SHP77 treated with DMSO at 0.1 percent for 48 hours (cell line): ENCODE measurements at places on chromosomes 3 and 15.
A peak's percentile ranks its signal among the peaks of the same experiment; 100 is the strongest.

- no peak for DNase-seq
These were observed 31.1 kb upstream of the CCDC174 start for GRCh38 chr3:14620512-14620911.

DNA sequence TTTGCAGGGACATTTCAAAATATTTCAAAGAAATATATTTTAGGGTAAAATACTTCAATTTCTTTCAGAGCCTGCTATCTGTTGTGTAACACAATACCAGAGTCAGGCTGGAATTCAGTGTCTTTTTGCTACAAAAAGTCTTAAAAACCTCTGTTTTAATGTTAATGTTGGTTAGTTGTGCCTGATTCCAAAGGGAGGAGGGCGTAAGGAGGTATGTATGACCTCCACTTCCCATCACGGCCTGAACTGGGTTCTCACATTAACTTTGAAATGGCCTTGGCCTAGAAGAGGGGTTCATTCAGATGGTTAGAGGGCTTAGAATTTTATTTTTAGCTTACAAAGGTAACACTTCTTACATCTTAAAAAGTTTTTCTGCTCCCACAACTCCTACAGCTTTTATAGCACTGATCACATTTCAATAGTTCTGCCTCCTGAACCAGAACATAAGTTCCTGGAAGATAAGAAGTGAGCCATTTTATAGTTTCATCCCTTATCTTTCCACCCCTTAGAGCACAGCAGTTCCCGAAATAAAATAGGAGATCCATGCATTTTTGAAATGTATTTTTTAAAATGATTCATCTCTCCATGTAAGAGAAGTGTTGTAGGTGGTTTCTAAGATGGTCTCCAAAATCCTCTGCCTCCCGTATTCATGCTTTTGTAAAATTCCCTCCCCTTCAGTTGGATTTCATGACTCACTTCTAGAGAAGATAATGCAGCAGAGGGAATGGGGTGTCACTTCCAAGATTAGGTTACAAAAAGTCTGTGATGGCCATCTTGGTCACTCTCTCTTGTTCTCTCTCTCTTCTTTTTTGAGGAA, 543.1 kb upstream of the NECTIN3 start:
- DNase-seq: no peak

DNA sequence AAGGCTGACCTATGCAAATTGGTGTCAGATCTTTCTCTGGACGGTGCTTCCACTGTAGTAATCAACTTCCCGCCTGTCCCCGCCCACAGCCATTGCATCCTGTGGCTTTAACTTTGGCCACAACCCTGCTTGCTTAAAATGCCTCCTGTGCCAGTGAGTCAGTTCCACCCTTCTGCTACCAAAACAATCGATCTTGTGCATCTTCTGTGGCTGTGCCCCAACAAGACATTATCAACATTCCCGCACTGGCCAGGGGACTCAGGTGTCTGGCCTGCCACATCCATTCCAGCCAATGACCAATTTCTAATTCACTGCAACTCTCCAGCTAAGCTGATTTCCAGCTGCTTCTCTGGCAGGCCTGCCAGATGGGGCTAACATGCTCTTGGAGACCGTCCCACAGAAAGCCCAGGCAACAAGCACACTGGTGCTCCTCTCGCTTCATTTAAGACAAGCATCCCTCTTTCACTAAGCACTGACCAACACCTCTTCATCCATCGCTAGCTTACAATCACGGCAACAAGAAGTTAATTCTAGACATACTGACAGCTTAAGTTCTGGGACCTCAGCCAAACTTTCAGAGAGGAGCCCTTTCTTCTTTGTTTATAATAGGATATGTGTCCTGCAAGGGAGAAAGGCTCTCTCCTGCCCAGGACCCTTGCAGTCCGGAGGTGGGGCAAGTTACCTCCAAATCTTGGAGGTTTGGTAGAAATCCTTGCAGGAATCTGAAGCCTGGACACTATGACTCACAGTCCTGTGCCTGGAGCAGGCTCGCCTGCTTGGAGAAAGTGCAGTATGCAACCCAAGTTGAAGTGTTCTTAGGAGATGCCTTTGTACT, 6.7 kb downstream of the CA12 start:
- DNase-seq: no peak

DNA sequence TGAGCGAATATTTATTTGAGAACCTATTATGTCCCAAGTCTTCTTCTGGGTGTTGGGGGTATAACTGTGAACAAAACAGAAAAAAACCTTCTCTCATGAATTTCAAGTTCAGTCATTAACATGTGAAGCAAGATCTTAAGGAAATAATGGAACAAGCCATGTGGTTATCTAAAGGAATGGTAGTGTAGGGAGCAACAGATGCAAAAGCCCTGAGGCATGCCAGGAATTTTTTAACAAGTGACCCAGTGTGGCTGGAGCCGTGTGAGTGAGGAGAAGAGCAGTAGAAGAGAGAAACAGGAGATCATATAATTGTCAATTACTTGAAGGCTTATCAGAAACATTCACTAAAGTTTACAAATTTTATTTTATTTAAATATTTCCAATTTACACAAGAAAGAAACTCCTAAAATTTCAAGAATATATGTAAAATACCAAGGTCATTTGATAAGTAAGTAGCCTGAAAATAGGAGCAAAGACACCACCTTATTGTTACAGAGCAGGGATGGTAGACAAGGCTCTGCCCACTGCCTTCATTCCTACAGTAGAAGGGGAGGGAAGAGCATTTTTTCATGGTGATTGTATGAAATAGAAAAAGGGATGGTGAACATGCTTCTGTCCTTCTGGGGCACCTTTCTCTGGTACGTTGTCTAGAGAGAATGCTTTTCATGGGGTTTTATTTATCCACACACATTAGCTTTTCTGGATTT, 345.1 kb downstream of the PLOD2 start:
- DNase-seq: no peak

GRCh38 chr3:88936831-88937230, 170.6 kb upstream of the EPHA3 start:
- DNase-seq: no peak

DNA sequence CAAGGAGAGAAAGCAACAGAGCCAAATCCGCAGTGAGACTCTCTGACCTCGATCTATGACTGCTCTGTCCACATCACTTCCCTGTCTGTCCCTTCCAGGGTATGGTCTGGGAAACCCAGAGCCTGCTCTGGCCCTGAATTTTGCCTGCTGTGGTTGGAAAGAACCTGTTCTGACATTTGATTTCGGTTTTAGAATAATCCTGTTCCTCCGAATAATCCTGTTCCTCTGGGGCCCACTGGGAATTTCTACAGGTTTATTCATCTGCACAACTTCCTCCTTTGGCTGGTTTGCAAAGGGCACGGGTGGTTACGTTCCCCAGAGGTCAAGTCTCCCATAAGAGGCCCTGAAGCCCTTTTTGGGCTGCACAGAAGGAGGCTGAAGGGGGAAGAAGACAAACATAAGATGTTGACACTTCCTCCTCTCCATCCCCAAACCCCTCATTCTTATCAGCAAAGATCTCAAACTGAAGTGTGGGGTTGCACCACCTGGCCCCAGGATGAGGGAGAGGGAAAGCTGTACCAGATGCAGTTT, 10.6 kb downstream of the LAMP3 start:
- no peak for DNase-seq

DNA sequence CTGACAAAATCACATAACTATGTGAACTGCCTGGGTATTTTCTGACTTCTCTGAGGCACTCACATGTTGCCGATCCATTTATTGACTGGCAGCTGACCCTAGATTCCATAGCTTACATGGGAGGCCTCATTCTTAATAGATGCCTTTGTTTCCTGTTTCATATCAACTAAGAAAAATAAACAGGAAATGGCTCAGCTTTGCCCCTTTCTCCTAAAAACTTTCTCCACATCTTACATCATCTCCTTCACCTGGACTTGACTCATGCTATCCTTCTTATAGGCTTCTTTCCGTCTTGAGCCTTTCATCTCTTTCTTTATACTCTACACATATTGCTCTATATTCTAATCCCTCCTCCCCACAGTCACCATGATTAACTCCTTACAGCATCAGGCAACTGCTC, 38.0 kb downstream of the TXNRD3 start:
- no peak for DNase-seq

DNA sequence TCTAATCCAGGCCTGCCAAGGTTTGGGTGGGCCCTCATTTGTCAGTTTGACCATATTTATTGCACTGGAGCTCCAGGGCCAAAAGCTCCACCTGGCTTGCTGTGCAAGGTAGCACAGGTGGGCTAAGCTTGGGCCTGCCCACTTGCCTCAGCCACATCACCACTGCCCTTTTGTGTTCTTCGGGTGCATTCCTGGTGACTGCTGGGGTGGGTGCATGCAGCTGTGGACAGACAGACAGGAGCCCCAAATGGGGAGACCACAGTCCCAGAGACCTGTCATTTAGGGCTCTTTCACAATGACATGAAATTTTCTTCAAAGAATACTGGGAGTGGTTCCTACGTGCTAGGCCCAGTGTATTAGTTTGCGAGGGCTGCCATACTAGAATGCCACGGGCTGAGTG, 2.7 kb downstream of the MESP2 start:
- no peak for DNase-seq

GRCh38 chr3:11204697-11205348, 50.5 kb downstream of the HRH1 start:
- DNase-seq: no peak

DNA sequence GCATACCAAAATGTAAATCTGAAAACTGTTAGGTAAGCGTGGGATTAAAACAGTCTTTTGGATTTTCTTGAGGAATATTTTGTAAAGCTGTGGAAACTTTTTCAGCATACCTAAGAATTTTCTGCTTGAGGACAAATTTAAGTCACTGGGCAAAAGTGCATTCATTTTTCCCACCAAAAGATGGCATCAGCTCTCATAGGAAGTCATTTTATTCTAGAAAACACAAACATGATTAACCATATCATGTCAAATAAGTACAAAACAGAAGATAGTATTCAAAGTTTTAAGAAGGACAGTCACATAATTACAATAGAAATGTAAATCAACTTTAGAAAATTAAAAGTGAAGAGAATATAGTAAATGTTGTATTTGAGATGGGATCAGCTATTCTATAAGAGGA, 63.5 kb downstream of the SLC49A4 start:
- DNase-seq: no peak

DNA sequence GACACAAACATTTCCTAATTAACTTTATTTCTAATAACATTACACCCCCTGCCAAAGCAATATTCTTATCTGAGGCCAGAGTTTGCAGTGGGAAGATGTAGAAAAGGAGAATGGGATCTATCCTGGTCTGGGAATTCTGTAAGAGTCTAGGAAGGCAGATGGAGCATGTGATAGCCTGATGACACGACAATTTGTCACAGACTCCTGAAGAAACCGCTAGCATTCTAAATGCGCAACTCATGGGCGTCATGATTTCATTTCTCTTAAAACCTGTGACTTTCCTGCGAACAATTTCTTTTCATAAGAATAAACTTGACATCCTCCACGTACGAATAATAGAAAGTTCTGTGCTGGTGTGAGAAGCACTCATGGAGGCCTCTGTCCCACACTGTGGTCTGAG, 72.9 kb upstream of the ATP10A start:
- DNase-seq: no peak

DNA sequence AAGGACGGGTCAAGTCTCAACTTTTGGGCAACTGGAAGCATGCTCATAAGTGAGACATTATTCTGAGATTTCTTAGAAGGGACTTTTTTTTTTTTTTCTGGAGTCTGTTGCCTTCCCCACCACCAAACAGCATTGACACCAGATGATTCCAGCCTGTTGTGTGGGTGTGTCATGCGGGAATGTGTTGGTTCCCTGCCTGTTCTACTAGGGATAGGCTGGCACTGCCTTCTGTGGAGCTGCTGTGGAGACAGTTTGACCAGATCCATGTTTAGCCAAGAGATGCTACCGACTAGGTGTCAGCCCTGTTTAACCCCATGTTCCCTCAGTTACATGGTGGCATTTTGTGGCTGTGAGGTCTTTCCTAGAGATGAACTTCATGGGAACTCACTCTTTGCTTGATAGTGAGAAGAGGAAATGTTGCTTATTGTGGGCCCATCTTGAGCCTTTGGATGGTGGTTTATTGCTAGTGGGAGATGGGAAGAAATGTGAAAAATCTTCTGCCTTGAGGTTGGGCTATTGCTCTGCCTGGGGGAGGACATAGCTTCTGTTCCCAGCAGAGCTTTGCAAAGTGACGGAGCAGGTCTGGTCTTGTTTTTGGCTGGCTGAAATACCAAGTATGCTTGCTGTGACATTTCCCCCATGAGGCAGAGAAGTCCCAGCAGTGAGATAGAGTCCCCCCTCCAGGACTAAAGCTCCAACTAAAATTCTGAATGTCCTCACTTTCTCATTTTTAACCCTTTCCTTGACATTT, 31.3 kb downstream of the TRAK1 start:
- DNase-seq: no peak

GRCh38 chr15:74817370-74817737, 4.7 kb downstream of the LMAN1L start:
- DNase-seq: peak; percentile 29

GRCh38 chr3:69697381-69697780, 41.9 kb upstream of the MITF start:
- no peak for DNase-seq

GRCh38 chr3:107206141-107206540, 171.1 kb upstream of the CCDC54 start:
- peak; percentile 34 for DNase-seq

- no peak for DNase-seq
These were observed 95.1 kb upstream of the PHLDB2 start for GRCh38 chr3:111763968-111764367.

DNA sequence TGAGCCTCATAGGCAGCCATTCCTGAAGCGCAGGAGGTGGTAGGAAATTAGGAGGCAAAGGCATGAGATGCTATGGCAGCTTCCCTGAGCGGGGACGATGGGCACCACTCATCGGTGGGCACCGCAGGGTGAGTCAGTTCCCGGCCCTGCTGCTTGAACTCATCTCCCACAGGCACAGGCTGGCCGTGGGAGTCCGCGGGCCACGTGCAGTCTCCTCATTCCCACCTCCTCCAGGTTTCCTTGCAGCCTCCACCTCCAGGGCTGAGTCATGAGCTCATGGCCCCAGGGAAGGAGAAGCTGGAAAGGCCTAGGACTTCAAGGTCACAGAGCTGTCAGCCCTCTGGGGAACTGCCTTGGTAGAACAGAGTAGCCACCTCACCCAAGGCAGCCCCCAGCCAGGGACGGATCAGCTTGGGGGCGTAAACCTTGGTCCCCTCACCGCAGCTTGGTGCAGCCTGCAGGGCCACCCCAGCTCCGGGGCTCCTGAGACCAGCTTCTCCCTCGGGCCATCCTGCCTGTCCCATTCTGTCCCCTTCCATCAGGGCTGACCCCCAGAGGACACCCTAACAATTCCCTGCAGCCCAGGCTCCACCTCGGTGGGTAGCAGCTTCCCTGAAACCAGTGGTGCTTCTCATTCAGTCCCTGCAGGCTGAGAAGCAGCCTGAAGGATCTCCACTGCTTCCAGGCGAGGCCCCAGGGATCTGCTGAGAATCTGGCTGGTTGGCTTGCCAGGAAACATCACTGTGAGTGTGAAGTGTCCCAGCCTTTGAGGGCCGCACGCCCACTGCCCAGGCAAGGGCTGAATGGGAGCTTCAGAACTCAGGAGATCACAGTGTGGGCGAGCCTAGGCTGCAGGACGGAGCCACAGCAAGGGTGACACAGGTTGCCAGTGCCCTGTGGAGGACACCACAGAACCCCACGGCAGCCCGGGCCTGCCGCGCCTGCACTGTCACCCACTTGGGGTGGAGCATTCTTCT, 150.7 kb upstream of the MEF2A start:
- no peak for DNase-seq
